Activated naive CD8-positive, alpha-beta T cell treated with anti-CD3 and anti-CD28 coated beads, Interleukin-2, amount 50 U/mL, for 16 hours (primary cell): ENCODE measurements at places on chromosomes 4 and X.

GRCh38 chrX:44904542-44905115, 31.6 kb downstream of the KDM6A start:
- no peak for DNase-seq

- no peak for DNase-seq
Measured at GRCh38 chrX:74536832-74537371, 77.5 kb downstream of the RLIM start.

GRCh38 chrX:53223068-53223693, 1.8 kb downstream of the KDM5C start:
- DNase-seq = no peak

- DNase-seq = no peak
Measured at GRCh38 chr4:139454111-139455045, at the start of gene RAB33B. RAB33B (plus strand) TSS chr4:139454121; CDS start chr4:139454196, 75 bp downstream.

GRCh38 chr4:55819634-55820033, at the start of gene EXOC1L:
EXOC1L (plus strand) TSS chr4:55819790; CDS start chr4:55820027, 237 bp downstream.
- no peak for DNase-seq

DNA sequence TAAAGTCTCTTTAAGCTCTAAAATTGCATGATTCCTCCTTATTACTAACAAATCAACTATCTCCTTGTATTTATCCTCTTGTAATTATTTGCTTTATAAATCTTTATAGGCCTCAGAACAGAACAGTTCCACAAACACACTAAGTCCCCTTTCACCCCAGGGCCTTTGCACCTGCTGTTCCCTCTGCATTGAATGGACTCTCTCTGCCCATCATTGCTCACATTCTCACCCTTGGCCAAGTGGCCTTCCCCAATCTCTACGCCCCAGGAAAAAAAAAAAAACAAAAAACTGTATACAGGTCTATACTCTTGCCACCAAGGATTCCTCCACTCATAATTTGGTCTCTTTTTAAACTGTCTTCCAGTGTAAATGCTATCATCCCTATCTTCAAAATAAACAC, 53.7 kb downstream of the TEC start:
- DNase-seq = no peak
